Activated T-cell treated with anti-CD3 and anti-CD28 coated beads for 48 hours (primary cell): ENCODE measurements at places on chromosomes 7 and 10.

DNA sequence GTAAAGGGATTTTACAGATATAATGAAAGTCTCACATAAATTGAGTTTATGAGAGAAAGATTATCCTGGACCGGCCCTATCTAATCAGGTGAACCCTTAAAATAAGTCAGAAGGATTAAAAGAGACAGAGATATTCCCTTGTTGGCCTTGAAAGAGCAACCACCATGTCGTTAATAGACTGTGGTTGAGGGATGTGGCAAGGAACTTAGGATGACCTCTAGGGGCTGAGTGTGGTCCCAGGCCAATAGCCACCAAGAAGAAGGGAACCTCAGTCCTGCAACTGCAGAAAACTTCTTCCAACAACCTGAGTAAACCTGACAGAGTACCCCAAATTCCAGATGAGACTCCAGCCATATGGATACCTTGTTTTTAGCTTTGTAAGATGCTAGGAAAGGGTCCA is 121.5 kb downstream of the POLR1F start:
- DNase-seq = no peak

DNA sequence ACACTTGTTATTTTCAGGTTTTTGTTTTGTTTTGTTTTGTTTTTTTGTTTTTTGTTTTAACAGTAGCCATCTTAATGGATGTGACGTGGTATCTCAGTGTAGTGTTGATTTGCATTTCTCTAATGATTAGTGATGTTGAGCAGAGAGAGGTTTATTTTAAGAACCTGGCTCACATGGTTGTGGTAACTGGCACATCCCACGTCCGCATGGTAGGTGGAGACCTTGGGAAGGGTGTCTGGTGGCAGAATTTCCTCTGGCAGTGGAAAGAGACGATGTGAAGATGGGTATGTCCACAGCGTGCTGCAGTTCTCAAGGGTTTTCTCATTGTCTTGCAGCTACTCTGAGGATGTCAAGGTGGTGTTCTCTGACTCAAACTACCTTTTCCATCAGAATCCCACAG is 252.2 kb downstream of the GALNT17 start:
- DNase-seq = no peak

- DNase-seq = no peak
Measured at GRCh38 chr7:101146-102046, 91.0 kb upstream of the FAM20C start.

- DNase-seq = no peak
Measured at GRCh38 chr7:128875523-128875948, 12.9 kb downstream of the ATP6V1F start.

DNA sequence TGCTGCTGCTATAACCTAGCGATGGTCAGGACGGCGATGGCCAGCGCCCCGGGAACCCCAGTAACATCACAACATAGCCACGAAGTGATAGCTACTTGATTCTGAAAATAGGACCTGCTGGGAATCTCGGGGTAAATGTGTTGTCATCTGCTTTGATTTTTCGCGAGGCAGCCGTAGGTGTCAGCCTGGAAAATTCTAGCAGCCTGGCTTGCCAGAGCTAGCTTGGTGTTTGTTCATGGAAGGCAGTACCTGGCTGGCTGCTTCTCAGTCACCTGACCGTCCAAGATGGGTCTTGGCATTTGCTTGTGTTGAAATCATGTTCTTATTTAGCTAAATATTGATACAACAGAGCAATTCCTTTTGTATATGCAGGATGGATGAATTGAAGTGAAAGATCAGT is 82.4 kb upstream of the BTBD16 start:
- DNase-seq = no peak

DNA sequence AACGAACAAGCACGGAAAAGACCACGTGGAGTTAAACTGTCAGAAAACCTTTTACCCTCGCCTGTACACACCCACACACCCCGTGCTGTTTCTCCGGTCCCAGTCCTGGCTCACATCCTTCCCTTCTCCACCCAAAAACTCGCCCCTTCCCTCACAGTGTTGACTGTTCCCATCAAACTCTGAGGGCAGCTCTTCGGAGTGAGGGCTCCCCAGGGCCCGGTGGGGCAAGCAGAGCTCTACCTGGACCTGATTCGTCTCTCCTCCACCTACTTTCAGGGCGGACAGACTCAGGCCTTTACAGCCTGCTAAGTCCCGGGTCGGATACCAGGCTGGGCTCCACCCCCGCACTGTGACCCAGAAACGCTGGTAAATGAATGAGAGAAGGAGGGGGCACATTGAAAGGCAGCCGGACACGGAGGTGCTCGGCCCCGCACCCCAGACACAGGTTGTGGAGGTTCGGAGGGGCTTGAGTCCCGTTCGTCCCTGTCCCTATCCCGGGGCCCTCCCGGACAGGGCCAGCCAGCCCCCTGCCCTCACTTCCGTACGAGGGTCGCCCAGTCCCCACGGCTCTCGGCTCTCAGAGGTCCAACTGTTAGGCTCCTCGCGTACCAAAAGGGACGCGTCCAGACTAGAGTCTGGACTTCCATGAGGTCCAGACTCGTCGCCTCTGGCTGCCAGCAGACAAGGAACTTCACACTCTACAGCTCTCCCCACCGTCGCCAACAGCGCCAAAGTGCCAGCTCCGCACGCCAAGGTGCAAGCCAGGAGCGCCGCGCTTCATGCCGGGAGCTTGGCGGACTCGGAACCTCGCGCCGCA is 31.7 kb upstream of the ASL start:
- DNase-seq = peak; percentile 14

DNA sequence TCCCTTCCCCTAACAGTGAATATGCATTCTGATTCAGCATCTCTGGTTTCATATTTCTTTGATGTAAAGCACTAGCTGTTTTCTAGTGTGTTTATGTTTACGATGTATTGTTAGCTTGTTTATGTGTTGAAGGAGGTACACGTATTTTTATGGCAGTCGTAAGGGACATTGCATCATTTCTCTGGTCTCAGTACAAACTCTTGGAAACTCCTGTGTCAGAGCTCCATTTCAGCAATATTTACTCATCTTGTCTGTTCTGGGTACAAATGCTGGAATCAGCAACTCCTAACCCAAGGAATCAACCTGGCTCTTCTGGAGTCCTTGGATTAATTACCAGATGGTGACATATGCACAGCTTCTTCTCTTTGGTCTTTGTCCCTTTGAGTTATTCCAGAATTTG is 270.0 kb upstream of the PLXDC2 start:
- DNase-seq = no peak

DNA sequence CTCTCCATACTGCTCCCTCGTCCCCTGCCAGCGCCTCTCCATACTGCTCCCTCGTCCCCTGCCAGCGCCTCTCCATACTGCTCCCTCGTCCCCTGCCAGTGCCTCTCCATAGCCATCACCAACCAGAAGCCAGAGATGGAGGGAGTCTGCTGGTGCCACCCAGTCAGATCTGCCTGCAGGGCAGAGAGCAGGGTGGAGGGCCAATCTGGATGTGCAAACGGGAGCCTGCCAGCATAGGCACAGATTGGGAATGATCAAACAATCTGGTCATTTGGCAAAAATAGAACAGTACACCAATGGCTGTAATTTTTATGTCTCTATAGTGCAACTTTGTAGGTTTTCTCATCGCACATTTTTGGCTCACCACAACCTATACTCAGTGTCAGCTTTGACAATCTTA is 76.9 kb upstream of the LRRC4 start:
- no peak for DNase-seq

DNA sequence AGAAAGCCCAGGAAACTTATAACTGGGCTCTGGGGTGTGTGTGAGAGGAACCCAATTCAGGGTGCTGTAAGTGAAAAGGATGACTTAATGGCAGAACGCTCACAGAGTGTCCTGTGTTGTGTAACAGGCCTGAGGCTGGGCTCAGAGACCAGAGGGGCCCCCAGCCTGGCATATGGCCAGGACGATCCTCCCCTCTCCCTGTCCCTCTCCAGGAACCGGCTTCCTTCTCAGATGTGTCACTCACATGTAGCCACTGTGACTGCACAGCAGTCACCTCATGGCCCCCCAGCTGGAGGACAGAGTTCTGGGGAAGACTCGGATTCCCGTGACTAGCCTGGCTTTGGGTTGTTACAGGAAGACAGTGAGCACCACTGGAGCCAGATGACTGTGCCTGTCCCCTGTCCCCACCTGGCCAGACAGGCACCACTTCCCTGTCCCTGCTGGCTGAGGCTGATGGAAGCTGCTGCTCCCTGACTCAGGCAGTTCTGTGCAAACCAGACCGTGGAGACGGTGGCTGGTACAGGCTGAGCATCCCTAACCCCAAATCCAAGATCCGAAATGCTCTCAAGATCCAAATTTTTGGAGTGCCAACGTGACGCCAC is 220.5 kb downstream of the MLLT10 start:
- no peak for DNase-seq

DNA sequence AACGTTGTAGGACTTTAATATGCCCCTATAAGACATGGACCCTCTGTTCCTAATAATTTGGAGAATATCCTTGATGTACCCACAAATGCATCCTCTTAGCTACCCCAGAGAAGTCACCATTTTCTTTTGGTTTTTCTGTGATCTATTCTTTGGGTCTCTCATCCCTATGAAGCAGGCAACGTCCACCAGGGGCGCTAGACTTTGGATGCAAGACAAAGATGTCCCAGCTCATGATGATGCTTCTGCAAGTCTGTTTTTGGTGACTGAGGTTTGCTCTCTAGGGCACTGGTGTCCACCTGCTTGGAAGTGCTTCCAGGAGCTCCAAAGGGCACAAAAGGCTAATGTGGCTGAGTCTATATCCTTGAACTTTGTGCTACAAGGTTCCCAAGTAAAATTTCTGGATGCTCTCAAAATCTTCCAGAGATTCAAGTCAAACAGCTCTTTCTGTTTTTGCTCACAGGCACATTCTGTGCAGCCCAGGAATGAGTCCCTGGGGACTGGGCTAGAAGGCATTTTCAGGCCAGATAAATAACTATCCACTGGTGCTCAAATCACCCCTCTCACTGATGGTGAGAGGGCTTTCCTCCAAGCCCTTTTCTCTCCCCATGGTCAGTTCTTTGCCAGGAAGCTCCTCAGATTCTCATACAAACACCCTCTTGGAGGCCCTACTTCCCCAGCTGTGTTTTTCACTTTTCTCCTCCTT is 166.4 kb downstream of the C7orf25 start:
- peak; percentile 30 for DNase-seq

GRCh38 chr7:157679607-157680006 is 342.8 kb downstream of the DNAJB6 start:
- no peak for DNase-seq

DNA sequence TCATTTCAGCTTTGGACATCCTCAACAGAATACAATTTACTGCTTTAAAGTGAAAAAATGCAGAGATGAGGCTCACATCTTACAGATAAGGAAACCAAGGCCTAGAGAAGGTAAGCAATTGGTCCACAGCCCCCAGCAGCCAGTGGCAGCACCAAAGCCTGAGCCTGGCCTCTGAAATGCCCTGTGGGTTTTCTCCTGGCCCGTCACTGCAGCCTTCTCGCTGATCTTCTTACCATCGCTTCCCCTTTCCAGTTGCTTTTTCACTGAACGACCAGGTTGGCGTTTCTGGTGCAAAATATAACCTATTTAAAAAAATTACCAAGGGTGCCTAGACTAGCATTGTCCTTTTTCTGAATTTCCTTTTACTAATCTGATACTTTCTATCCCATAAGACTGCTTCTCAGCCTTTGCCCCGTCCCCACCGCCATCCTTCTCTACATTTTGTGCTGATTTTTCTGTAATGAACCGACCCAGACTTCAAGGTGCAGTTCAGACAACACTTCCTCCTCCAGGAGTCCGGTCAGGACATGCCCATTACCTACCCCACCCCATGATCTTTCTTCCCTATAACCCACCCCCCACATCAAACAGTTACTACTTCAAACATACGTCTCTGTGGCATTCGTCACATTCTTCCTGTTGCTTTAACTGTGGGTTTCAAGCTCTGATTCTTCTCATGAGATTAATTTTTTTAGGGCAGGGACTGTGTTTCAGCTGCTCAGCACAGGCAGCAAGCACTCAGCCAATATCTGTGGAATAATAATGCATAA is 289.4 kb downstream of the DNAJB6 start:
- no peak for DNase-seq

GRCh38 chr7:10022957-10023356 is 950.7 kb upstream of the PHF14 start:
- DNase-seq = no peak

- no peak for DNase-seq
Measured at GRCh38 chr7:22252016-22252415, 104.9 kb downstream of the RAPGEF5 start.

DNA sequence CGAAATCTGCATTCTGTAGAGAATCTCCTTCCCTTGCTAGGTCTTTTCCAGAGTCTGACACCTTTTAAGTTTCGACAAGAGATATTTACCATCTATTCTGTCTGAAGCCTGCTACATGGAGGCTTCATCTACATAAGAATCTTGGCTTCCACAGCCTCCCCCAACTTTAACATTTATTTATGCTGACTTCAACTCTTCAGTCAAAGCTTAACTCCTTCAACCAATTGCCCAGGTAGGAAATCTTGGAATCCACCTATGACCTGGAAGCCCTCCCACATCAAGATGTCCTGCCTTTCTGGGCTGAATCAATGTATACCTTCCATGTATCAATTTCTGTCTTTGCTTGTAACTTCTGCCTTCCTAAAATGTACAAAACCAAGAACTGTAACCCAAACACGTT is 54.7 kb downstream of the MINPP1 start:
- no peak for DNase-seq

- DNase-seq = no peak
Measured at GRCh38 chr10:52870562-52870961, 98.0 kb upstream of the MBL2 start.

DNA sequence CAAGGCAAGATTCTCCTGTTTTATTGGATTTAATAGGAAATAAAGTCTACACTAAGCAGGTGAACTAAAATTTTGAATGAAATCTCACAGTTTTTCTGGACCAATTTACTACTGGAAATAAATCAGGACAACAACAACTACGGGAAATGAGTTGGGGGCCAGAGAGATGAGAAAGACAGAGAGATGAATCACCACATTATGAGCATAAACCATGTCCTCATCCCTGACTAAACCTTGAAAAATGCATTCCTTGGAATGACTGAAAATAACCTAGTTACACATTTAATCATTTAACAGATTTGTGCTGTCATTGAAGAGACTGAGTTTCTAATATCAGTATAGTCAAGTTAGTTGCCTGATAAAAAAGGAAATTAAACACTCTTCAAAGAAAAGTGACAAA is 608.4 kb upstream of the KCND2 start:
- DNase-seq = no peak

DNA sequence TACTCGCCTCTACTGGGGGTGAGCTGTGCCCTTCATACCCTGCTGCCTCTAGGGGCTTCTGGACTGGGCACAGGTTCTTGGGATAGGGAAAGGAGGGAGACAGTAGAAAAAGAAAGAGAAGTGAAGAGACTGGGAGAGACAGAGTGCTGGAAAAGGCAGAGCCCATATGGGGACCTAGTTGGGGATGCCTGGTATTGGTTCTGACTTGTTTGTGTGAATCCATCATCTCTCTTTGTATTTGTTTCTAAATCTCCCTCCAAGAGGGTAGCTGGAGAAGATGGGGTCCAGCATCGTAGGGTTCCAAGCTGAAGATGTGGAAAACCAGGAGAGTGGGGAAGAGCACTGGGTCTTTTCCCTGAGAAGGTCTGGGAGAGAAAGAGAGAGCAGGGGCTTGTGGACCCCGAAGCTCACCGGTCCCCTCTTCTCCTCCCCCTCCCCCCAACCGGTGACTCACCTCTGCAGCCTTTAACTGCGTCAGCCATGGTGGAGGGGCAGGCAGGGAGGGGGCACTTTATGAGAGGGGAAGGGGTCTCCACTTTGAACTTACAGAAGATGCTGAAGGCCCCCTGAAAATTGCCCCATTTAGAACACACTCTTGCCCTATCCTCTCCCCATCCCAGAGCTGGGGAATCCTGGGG is 3.2 kb upstream of the VGF start:
- no peak for DNase-seq
